Osteocyte (in vitro differentiated cells): ENCODE measurements at places on chromosomes 6 and 20. TPM values are rescaled to one million over a fixed set of nuclear protein-coding genes. Genes with fewer than 3 reads are reported as not detected.
A peak's percentile ranks its signal among the peaks of the same experiment; 100 is the strongest.

GRCh38 chr6:17965397-17965796, 22.0 kb downstream of the KIF13A start:
- no peak for DNase-seq

GRCh38 chr6:74731204-74731603, 474.6 kb downstream of the COL12A1 start:
- DNase-seq, result no peak

- DNase-seq, result no peak
Observed at GRCh38 chr6:372336-372911, 19.1 kb upstream of the IRF4 start.

DNA sequence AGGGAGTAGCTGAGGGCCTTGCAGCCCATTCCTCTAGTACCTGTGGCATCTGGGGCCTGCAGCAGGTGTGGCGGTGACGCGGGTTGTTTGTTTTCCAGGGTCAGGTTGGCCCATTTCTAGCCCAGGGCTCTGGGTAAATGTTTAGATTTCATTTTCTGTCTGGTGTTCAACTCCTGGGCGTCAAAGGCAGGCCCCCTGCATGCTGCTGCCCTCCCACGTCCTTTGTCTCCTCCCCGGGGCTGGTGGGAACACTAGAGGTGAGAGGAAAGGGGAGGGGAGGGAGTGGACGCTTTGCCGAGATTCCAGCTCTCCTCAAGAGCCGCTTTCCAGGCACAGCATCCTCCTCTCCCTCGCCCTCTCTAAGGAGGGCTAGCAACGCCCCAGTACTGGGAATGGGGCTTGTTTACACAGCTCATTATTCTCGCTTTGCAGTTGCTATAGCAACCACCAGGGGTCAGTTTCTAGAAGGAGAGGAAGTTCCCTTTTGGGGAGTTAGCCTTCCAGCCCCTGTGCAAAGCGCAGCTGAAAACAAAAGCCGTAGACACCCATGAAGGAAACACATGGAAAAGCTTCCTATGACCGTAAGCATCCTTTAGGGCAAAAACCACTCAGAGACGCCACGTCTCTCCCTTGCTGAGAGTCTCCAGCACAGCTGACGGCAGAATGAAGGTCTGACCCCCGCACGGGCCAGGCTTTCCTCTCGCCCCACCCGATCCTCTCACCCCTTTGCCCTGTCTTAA, 170.6 kb downstream of the LY86 start:
- no peak for DNase-seq

- DNase-seq, result no peak
Observed at GRCh38 chr6:29547573-29547972, 12.0 kb downstream of the UBD start.

GRCh38 chr6:13579911-13580310, 5.5 kb downstream of the SIRT5 start:
- DNase-seq, result no peak

DNA sequence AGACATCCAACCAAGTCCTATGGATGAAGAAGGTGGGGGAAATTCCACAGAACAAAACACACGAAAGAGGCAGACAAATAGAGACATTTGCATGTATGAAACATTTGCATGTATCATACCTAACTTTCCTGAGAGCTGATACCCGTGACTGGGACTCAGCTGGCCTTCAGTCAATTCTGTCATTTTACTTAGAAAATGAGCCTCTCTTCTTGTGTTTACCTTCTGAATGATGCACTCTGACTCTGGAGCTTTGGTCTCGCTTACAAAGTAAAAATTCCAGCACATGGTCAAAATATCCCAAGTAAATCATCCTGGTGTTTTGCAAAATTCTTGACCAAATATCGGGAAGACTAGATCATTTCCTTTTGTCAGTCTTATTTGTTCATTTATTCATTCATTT, 46.9 kb downstream of the MMUT start:
- DNase-seq, result no peak

DNA sequence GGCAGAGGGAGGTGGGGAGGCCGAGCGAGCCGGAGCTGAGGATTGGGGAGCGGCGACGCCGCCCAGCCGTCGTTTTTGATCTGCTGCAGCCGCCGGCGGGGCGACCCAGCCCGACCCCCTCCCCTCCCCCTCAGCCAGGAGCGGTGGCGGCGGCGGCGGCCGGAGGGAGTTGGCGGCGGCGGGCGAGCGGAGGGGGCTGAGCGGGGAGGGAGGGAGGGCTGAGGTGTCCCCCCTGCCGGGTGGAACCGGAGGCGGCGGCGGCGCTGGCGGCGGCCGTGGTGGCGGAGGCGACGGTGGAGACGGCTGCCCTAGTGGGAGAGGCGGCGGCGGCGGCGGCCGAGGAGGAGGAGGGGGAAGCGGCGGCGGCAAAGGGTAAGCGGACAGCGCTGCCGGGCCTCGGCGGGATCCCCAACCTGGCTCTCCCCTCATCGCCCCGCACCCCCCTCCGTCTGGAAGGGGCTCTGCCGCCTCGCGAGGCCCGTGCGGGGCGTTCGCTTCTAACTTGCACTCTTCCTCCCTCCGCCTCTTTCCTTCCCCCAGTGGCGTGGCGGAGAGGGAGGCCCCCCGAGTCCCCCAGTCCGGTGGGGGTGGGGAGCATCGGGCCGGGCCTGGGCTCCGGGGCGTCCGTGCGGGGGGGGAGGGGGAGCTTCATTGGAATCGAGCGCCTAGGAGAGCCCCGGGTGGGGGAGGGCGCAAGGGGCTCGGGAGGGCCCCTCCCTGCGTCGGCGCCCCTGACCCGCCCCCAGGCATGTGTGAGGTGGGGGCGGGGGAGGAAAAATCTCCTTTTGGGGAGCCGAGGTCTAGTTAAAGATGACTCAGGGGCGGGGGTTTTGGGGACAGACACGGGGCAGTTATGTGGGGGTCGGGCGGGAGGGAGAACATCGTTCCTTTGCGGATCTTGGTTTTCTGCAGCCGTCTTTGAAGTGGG, at the start of gene TAB2:
TAB2 (plus strand) TSS at position 69 of the 928 bp plus-strand sequence. CDS start 52,286 bp downstream, outside the sequence.
- DNase-seq, result peak; percentile 84

- DNase-seq, result no peak
Observed at GRCh38 chr6:45650524-45651135, 272.9 kb upstream of the SUPT3H start.

- no peak for DNase-seq
Observed at GRCh38 chr20:46317685-46318177, 9.4 kb upstream of the CDH22 start.

GRCh38 chr6:6925391-6926164, 182.2 kb upstream of the RREB1 start:
- DNase-seq, result no peak

GRCh38 chr20:35743693-35744491, 1.8 kb upstream of the RBM39 start:
- DNase-seq, result no peak

- no peak for DNase-seq
Observed at GRCh38 chr20:23668477-23668951, 20.3 kb downstream of the CST4 start.

DNA sequence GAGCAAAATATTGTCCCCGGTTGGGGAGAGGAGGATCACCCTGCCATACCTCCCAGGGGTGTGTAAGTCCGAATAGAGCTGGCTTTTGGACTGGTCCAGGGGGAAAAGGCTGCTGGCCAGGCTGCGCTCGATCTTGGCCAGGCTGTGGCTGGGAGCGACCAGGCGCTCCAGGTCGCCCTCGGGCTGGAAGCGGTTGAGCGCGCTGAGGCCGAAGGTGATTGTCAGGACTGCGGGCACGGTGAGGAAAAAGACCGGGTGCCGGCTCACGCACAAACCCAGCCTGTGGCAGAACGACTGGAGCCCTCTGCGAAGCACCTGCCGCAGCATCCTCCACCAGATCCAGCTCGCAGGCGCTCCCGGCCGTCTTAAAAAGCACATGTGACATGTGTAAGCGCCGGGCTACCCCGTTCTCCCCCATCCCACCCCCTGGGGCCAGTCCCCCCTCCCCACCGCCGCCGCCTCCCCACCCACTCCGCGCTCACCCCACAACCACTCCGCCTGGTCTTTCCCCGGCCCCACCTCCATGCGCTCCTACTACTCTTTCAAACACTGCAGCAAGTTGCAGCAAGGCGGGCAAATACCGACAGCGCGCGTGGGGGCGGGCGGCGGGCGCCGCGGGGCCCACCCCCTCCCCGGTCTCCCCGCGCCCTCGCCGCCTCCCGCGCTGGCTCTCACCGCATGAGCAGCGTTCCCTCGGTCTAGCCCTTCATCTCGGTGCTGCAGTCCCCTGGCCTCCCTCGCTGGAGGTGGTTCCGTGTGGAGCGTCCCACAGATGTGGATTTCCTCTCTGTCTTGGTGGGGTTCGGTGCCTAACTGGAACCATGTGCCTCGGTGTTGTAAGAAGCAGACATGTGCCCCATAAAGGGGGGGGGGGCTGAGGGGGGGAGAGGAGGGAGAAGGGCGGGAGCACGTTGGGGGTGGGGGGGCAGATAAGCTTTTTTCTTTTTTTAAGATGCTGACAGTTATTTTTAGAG, 42.4 kb downstream of the PTCHD4 start:
- no peak for DNase-seq

- peak; percentile 80 for DNase-seq
Observed at GRCh38 chr6:167722634-167723309, 103.9 kb upstream of the AFDN start.

DNA sequence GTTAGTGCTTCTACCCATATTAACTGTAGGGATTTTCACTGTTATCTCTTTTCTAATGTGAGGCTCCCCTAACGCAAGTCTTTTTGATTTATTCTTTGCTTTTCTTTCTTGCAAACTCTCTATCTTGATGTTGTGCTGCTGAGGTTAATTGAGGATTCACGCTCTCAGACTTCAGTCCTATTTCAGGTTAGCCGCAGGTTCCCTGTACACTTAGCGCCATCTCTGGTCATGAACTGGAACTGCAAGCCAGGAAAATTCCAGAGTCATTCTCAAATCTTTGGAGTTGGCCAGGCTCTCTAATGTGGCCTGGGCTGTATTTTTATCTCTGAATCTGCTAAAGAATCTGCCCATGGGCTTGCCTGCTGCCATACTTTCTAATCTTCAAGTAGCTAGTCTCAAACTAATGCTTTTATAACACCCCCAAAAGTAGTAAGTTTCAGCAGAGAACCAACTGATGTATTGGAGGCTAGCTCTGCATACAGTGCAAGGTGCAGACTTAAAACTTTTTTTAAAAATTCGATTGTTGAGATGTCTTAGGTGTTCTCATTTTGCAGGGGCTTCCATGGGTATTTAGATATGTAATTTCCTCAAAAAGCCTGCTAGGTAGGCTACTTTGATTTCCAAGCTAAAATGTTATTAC, 91.1 kb upstream of the OPRM1 start:
- DNase-seq, result no peak

DNA sequence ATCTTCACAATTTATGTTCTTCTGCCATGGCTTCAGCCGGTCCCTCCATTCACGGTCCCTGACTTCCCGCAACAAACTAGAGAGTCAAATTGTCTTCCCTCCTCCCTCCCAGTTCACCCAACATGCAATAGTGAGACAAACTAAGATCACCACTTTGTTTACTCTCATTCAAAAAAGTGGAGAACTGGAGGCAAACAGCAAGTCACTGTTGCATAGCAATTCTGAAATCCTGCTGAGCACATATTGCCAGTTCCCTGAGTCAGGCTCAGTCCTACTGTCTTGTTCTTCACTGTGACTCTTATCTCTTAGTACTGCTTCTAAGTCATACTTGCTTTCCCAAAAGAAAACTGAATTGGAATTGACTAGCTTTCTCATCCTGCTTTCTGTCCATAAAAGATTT, 287.2 kb upstream of the SASH1 start:
- no peak for DNase-seq

DNA sequence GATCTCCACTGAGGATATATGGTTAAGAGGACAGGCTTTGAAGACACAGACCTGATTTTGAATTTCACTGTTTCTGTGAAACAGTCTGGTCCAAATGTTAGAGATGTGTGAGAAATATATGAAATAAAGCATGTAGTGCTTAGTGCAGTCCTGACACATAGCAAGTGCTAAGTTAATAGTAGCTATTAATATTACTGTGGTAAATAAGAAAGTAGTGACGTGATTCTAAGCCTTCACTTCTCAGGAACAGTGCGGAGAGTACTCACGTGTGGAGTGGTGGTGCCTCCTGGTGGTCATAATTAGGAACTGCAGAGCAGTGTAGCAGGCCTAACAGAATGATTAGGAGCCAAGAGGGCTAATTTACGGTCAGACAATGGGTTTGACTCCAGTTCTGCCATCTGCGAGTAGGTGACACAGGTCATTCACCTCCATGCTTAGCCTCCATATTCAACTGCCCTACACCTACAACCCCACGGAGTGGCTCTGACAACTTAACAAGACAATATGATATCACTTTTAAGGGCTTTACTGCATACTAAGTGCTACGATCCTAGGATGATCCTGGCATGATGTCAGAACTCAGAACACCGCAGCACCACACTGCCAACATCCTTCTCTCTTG, 106.2 kb downstream of the JPH2 start:
- no peak for DNase-seq

GRCh38 chr6:11214084-11214833, 18.2 kb downstream of the NEDD9 start:
- DNase-seq, result no peak

DNA sequence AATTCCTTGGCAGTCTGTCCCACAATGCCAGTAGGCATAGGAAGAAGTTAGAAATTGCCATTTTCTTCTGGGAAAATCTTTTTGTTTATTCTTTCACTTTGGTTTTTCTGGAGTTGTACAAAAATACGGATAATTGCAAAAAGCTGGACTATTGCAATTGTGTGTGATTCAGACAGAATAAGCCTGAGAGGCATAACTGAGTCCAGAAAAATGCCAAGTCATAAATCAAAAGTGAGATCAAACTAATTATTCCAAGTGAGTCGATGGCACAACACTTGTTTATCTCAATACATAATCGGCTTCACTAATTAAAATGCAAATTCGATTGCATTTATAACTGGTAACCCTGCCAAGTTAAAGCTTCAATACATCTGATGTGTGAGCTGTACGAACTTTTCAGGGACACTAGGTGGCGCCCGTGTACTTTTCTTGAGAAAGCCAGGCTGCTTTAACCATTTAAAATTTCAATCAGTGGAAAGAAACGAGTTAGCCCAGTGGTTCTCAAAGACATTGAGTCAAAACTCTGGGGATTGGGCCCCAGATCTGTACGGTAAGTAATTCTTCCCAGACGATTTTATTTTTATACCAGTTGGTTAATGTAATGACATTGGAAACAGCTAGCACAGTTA, 102.6 kb downstream of the LAMP5 start:
- DNase-seq, result no peak

NRN1 gene
- 0.21 TPM in 1 of 2 replicates, not detected in the other for total RNA-seq

NHSL1 gene
- 19.0 and 21.2 TPM in 2 replicates for total RNA-seq

INSM1 gene
- not detected in 2 replicates for total RNA-seq

PCK1 gene
- total RNA-seq, result not detected in 2 replicates

OXT gene
- not detected in 2 replicates for total RNA-seq

GHRH gene
- not detected in 2 replicates for total RNA-seq

CD109 gene
- 14.3 and 18.0 TPM in 2 replicates for total RNA-seq

CLDN20 gene
- not detected in 2 replicates for total RNA-seq

PM20D2 gene
- 7.9 and 9.2 TPM in 2 replicates for total RNA-seq

FAM162B gene
- not detected in 2 replicates for total RNA-seq

APOM gene
- 2.2 and 4.0 TPM in 2 replicates for total RNA-seq

CYB5R4 gene
- 10.9 and 11.4 TPM in 2 replicates for total RNA-seq

C6orf132 gene
- total RNA-seq, result 4.0 and 4.3 TPM in 2 replicates

VSTM2L gene
- total RNA-seq, result 14.6 and 14.7 TPM in 2 replicates

PRDM13 gene
- total RNA-seq, result not detected in 2 replicates

SLCO4A1 gene
- 1.2 and 1.5 TPM in 2 replicates for total RNA-seq

OPRL1 gene
- total RNA-seq, result 1.6 and 2.1 TPM in 2 replicates

RHAG gene
- total RNA-seq, result not detected in 2 replicates

AMD1 gene
- total RNA-seq, result 34.0 and 38.7 TPM in 2 replicates
